Bronchial epithelial cell (primary cell): ENCODE measurements at places on chromosomes 13 and 19. TPM values are rescaled to one million over a fixed set of nuclear protein-coding genes. Genes with fewer than 3 reads are reported as not detected.

ZNF615 gene
- total RNA-seq: 9.0 and 12.4 TPM in 2 replicates

NECTIN2 gene
- 30.3 and 66.6 TPM in 2 replicates for total RNA-seq

IFNL2 gene
- total RNA-seq: not detected in 2 replicates

CGB5 gene
- 0.26 and 0.64 TPM in 2 replicates for total RNA-seq

CBY2 gene
- not detected in 2 replicates for total RNA-seq

OR7A5 gene
- total RNA-seq: not detected in 2 replicates

MISP3 gene
- 0.26 and 1.4 TPM in 2 replicates for total RNA-seq

ZNF761 gene
- total RNA-seq: 14.0 and 15.9 TPM in 2 replicates

- DNase-seq: no peak
Measured at GRCh38 chr19:39823686-39824085, 10.3 kb downstream of the DYRK1B start.

GRCh38 chr19:15210323-15210781, 9.6 kb upstream of the NOTCH3 start:
- peak; percentile 84 for DNase-seq

- peak; percentile 59 for DNase-seq
Measured at GRCh38 chr19:42281146-42281826, 12.2 kb downstream of the CIC start.

- no peak for DNase-seq
Measured at GRCh38 chr19:42090672-42091071, 14.7 kb downstream of the ZNF574 start.

- peak; percentile 83 for DNase-seq
Measured at GRCh38 chr13:21310220-21310619, 133.8 kb downstream of the MRPL57 start.

GRCh38 chr13:95601216-95601615, 43.3 kb downstream of the DZIP1 start:
- DNase-seq: no peak

GRCh38 chr19:14979476-14980255, at the start of gene SLC1A6:
Gene SLC1A6 (minus strand): TSS chr19:14979864. CDS start chr19:14972910, 6,954 bp downstream.
- DNase-seq: no peak

GRCh38 chr13:26847281-26847680, 86.7 kb upstream of the GPR12 start:
- DNase-seq: no peak

GRCh38 chr13:49566461-49566860, 18.9 kb downstream of the RCBTB1 start:
- no peak for DNase-seq

GRCh38 chr19:46924874-46925547, 64.2 kb downstream of the ARHGAP35 start:
- DNase-seq: peak; percentile 51

- no peak for DNase-seq
Measured at GRCh38 chr19:6413291-6413690, 11.3 kb downstream of the KHSRP start.

DNA sequence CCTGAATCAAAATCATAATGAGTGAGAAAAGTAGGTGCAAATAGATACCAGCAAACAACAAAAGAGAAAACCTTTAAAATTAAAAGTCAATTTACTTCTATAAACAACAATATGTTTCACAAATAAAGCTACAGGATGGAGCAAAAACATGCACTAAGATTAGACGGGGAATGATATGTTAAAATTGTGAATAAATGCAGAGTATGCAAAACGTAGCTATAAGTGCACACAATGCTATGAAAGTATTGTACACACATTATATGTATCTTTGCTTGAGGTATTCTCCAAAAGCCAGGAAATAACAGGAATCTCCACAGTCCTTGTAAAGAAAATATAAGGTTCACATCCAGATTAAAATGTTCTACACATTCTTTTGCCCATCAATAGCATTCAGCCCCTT, 523.9 kb downstream of the EFNB2 start:
- DNase-seq: no peak
